ENCODE measurements at places on chromosomes 7 and 10. TPM values are rescaled to one million over a fixed set of nuclear protein-coding genes. Genes with fewer than 3 reads are reported as not detected.

- DNase-seq = no peak
Observed at GRCh38 chr10:44706745-44707144, 204.4 kb upstream of the TMEM72 start.

Gene ZNF679
- not detected for total RNA-seq

DNA sequence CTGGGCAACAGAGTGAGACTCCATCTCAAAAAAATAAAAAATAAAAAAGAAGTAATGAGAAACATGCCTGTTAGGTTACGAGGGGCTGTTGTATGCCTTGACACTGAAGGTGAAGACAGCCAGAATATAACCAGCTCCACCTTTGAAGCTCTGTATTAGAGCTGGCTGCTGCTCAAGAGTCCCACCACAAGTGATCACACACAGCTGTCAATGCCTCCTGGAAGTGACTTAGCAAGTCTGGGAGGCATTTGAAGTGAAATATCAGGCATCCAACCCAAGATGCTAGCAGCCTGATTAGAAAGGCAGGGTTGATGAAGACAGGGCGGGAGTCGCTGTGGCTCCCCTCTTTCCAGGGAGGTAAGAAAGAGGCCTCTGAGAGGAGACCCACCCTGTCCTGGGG, 34.1 kb upstream of the INPP5F start:
- no peak for DNase-seq

Gene CAMK2B
- not detected for total RNA-seq

Gene CPN1
- not detected for total RNA-seq

- no peak for DNase-seq
Observed at GRCh38 chr10:44977287-44978212, 1.1 kb downstream of the DEPP1 start.

- no peak for DNase-seq
Observed at GRCh38 chr7:17104419-17104818, 194.0 kb upstream of the AHR start.

GRCh38 chr10:47296156-47296894, 3.7 kb upstream of the GDF10 start:
- no peak for DNase-seq

Gene DPCD
- not detected for total RNA-seq

DNA sequence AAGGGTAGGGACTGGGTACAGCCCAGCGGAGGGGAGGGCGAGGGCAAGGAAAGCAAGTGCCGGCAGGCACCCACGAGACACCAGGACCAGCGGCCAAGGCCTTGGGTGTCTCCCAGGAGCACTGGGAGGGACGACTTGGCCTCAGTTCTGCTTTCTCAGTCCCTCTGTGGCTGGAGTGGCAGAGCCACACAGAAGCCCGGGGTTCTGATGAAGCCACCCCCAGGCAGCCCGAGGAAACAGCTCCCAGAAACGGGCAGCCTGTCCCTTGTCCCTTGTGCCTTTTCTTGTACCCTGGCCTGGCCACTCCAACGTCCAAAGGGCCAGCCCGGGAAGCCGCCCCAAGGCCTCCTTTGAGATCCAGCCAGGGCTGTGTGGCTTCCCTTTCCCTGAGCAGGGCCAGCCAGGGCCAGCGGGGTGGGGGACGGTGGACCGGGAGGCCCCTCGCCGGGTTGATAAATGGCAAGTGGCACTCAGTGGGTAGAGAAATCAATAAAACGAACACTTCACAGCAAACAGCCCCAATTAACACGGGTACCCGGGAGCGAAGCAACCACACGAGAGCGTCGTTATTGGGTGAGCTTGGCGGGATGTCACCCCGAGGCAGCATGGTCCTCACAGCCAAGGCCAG, 69.8 kb upstream of the GNA12 start:
- DNase-seq = no peak

Gene GPR26
- not detected for total RNA-seq

DNA sequence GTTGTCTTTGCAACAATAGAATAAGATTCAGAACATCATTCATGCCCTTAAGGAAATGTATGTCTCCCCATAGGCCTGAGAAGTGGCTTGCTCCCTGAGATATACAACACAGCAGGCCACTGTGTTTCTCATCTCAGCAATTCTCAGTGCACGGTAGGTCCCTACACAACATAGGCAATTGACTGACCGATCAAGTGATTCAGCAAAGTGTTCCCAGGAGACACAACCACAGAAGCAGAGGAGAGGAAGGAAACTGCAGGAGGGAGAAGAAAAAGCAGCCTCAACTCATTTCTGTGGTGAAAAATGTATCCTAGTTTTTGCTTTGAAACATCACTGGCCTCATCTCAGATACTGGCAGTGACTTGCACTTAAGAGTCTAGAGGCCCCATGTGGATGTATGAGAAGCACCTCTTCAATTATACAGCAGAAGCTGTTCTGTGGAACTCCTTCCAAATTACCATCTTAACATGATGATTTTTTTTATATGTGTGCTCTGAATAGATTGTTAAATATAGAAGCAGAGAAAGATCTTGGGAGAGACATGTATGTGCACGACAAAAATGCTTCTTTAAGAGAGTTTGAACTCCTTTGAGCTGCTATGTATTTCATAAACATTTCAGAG, 306.8 kb downstream of the XPNPEP1 start:
- DNase-seq = no peak

- DNase-seq = no peak
Observed at GRCh38 chr10:108783897-108784296, 1139.4 kb downstream of the XPNPEP1 start.

Gene PRR15
- total RNA-seq = not detected

GRCh38 chr10:13257621-13258140, 23.5 kb upstream of the UCMA start:
- no peak for DNase-seq

- DNase-seq = no peak
Observed at GRCh38 chr10:27822301-27822700, 76.7 kb upstream of the MKX start.
